Activated CD4-positive, alpha-beta memory T cell treated with anti-CD3 and anti-CD28 coated beads for 36 hours (primary cell): ENCODE measurements at places on chromosomes 12 and 14. TPM values are rescaled to one million over a fixed set of nuclear protein-coding genes. Genes with fewer than 3 reads are reported as not detected.

- H3K4me1 ChIP-seq = no peaks in the 10 kb centered on the region
- no peak for DNase-seq
- peaks cover 2% of the 10 kb centered on the region for H3K27me3 ChIP-seq
- H3K27ac ChIP-seq = no peak overlapping the region
- H3K4me3 ChIP-seq = no peak overlapping the region
These were observed 181.2 kb upstream of the MIS18BP1 start for GRCh38 chr14:45434221-45434620.

GRCh38 chr12:109934026-109934425 is 34.0 kb downstream of the TCHP start:
- H3K4me3 ChIP-seq = no peak overlapping the region
- H3K4me1 ChIP-seq = no peaks in the 10 kb centered on the region
- H3K27me3 ChIP-seq = no peaks in the 10 kb centered on the region
- H3K36me3 ChIP-seq = peaks cover 29% of the 10 kb centered on the region

Gene SYT1
- not detected for total RNA-seq

Gene CMA1
- not detected for total RNA-seq

DNA sequence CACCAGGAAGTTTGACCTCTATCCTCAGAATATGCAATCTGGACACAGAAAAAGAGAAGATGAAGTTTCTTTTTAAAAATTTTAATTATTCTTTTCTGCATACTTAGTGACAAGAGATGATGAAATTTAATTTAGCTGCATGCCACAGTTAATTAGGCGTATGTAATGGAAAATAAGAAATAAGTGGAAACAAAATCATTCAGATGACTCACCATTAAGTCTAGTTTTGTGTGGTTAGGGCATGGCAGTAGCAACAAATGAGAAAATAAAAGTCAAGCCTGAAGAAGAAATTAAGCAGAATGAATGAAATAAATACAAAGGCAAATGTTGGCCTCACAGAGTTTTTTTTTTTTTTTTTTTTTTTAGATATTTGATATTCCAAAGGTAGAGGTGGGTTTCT is 30.9 kb upstream of the KLRD1 start:
- H3K4me1 ChIP-seq = no peaks in the 10 kb centered on the region
- peaks cover 14% of the 10 kb centered on the region for H3K27me3 ChIP-seq
- no peak overlapping the region for H3K4me3 ChIP-seq
- H3K36me3 ChIP-seq = no peaks in the 10 kb centered on the region
- no peak for DNase-seq

- H3K27ac ChIP-seq = no peak overlapping the region
- peaks cover 6% of the 10 kb centered on the region for H3K4me1 ChIP-seq
- H3K4me3 ChIP-seq = no peak overlapping the region
- H3K36me3 ChIP-seq = peaks cover 40% of the 10 kb centered on the region
These were observed 7.8 kb downstream of the RPAP3 start for GRCh38 chr12:47698055-47698454.

Gene KRT77
- total RNA-seq = not detected

Gene AKAP5
- 1.1 TPM for total RNA-seq

GRCh38 chr12:113091506-113091905 is 35.0 kb downstream of the DTX1 start:
- H3K27ac ChIP-seq = no peak overlapping the region
- H3K4me3 ChIP-seq = no peak overlapping the region
- no peaks in the 10 kb centered on the region for H3K27me3 ChIP-seq
- peaks cover 67% of the 10 kb centered on the region for H3K4me1 ChIP-seq
- no peak for DNase-seq

DNA sequence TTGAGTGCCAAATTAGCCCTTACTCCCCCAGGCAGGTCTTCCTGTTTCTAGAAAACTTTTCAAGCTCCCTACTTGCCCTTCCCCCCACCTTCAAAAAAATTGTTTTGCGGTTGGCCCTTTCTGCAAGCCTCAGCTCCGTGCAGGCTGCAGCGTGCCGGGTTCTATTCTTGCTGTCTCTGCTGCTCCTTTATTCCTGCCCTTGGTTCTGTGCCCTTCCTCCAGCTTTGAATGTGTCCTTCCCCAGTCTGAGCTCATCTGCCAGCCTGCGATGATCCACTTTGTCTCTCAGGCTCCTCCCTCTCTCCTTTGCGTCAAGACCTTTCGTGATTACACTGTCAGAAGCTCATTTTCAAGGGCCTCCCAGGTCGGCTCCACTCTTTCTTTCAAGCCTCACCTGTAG is 98.6 kb downstream of the IRF2BPL start:
- no peaks in the 10 kb centered on the region for H3K36me3 ChIP-seq
- peak overlapping the region; percentile 72 for H3K27ac ChIP-seq
- DNase-seq = peak; percentile 80

DNA sequence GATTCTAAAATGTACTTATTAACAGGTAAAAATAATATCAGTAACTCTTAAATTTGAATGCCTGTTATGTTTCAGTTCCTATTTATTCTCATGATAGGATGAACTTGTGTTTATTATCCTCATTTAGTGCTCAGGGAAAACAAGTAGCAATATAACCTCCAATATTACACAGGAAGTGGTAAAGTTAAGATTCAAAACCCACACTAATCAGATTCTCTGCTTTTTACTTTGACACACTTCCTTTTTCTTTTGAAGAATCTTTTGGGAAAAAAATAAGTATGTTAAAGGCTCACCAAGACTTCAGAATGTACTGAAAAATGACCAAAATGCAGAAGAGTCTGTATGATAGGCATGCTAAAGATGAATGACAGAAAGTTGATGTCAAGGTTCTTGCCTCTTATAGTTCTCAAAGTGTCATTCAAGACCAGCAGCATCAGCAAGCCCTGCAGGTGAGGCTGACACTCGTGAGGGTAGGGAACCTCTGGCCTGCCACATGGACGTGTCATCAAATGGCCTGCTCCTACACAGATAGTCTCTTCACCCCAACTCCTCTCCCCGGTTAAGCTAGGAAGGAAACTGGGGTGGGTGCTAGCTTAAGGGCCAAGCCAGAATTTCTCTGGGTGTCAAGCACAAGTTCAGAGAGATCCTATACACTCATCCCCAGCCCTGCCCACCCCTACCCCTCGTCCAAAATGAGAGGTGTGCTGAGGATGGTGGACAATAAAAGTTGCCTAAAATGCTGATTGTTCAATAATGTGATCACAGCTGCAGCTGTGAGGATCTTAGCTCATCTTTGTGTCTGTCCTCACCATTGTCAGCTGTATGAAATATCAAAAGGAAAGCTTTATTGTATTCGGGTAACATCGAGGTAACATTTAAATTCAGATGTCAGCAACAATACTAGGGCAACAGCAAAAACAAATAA is 6.3 kb downstream of the TBPL2 start:
- H3K27ac ChIP-seq = peak overlapping the region; percentile 34
- no peaks in the 10 kb centered on the region for H3K27me3 ChIP-seq
- H3K36me3 ChIP-seq = no peaks in the 10 kb centered on the region
- H3K4me1 ChIP-seq = peaks cover 28% of the 10 kb centered on the region

Gene NINJ2
- 5.1 TPM for total RNA-seq

Gene OR4K13
- not detected for total RNA-seq

DNA sequence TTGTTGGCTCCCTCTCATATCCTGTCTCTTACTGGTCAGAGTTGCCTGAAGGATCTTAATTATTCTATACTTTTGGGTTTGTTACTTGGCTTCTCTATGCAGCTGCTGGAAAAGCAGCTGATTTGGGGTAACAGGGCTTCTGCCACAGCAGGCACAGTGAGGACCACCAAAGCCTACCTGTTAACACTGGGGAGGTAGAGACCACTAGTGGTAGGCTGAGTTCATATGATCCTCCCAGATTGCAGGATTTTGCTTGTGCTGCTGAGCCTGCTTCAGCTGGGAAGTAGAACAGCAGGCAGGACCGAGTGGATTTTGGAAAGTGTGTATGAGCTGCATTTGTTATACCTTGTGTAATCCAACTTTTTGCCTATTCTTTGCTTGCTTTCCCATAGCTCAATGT is 34.1 kb downstream of the RCOR1 start:
- H3K27me3 ChIP-seq = no peaks in the 10 kb centered on the region
- peaks cover 33% of the 10 kb centered on the region for H3K4me1 ChIP-seq
- no peaks in the 10 kb centered on the region for H3K36me3 ChIP-seq
- no peak overlapping the region for H3K4me3 ChIP-seq
- no peak overlapping the region for H3K27ac ChIP-seq
- DNase-seq = no peak

DNA sequence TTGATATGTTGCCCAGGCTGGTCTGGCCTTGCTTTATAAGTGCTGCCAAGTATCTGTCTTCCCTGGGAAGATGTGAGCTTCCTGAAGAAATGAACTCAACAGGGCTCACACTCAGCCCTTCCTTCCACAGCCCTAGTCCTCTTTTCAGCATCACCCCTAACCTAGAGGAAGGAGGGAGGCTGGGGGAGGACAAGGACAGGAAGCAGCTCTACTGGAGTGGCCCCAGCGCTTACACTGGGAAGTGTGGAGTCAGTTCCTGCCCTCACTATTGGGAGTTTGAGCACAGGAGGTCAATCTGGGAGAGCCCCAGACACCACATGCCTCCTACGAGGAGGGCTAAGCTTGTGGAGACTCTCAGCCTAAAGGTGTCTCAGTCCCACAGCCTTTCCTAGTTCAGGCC is 16.8 kb downstream of the GALNT6 start:
- no peak for DNase-seq
- no peak overlapping the region for H3K4me3 ChIP-seq
- H3K27me3 ChIP-seq = no peaks in the 10 kb centered on the region
